Foreskin fibroblast (primary cell): ENCODE measurements at places on chromosomes 16 and 17.
A peak's percentile ranks its signal among the peaks of the same experiment; 100 is the strongest.

GRCh38 chr16:85665929-85666328, 22.8 kb downstream of the GINS2 start:
- no peak for DNase-seq

- peak; percentile 65 for DNase-seq
Observed at GRCh38 chr16:58127033-58127556, 2.1 kb downstream of the CFAP20 start.

DNA sequence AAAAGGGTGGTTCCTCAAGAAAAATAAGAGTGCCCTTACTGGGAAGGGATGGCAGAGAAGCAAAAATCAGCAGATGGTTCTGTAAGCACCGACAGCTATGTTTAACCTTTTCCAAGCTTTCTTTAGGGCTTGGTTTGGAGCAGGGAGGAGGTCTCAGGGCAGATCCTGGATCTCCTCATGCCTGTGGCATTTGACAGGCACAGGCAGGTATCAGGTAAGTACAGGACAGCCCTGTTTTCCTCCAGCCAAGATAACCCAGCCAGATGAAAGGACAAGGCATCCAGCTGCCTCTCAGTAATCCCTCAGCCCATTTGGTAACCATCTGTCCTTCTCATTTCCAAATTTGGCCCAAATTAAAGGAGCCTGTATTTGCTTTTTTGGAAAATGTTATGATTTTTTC, 141.5 kb downstream of the TOX3 start:
- no peak for DNase-seq

- DNase-seq: no peak
Observed at GRCh38 chr17:11969565-11969964, 27.7 kb downstream of the ZNF18 start.

DNA sequence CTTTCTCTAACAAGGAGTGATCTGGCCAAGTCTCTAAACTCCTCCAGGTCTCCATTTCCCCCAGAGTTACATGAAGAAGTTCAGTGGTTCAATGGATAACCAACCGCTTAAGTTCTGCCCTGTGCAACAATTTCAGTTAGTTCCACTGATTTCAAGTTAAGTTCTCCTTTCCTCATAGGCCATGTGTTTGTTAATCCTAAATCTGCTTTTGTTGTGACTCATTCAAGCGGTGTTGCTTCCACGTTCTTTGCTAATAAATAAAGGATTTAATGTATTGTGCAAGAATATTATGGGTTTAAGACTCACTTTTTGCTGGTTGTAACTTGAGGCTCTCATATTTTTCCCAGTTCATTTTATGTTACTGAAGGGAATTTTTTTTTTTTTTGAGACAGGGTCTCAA, 36.3 kb downstream of the GNA13 start:
- DNase-seq: peak; percentile 65

DNA sequence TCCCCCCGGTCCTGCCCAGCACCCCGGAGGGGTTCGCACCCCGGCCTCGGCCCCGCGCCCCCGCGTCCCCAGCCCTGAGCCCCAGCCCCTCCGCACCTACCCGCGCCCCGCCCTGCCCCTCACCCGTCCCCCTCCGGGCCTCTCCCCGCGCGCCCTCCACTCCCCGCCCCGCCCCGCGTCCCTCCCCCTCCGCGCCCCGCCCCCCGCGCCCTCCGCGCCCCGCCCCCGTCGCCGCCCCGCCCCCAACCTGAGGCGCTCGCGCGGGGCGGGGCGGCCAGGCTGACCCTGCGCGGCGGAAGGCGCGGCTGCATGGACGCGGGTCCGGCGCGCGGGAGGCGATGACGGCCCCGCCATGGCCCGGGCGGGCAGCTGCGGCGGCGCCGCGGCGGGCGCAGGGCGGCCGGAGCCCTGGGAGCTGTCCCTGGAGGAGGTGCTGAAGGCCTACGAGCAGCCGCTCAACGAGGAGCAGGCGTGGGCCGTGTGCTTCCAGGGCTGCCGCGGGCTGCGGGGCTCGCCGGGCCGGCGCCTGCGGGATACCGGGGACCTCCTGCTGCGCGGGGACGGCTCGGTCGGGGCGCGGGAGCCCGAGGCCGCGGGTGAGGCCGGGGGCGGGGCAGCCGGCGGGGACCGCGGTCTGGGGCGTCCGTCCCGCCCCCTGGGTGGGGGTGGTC, at the start of gene SPIRE2:
SPIRE2 (plus strand) TSS at position 277 of the 671 bp plus-strand sequence; CDS start at position 353, 76 bp downstream.
- peak; percentile 88 for DNase-seq

GRCh38 chr17:57078274-57078673, 6.8 kb upstream of the AKAP1 start:
- no peak for DNase-seq

- no peak for DNase-seq
Observed at GRCh38 chr16:51545951-51546350, 394.9 kb upstream of the SALL1 start.

GRCh38 chr16:55499951-55500529, 8.8 kb upstream of the LPCAT2 start:
- DNase-seq: peak; percentile 97

DNA sequence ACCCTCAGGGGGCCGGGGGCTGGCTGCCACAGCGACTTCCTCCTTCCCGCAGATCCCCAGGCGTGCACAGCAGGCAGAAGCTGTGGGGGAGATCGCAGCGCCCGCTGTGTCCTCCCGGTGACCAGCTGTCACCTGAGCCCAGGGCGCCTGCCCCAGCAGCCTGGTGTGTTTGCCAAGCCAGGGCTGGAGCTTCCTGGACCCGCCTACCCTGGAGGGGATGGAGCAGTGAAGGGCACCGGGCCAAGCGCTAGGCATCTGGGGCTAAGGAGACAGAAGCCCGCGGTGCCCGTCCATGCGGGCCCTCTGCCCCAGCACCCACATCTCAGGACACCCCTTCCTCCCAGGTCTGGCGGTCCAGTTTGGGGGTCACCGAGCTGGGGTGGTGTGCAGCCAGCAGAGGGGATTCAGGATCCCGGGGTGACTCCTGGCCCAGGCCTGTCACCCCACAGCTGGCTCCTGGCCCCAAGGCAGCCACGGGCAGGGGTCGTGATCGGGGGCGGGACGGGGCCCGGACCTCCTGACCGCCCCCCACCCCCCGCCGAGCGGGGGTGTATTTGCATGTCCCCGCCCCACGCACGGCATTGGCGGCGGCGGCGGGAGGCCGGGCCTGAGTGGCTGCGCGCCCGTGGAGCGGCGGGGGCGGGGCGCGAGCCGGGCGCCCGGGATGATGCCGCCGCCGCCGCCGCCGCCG, at the start of gene RAB26:
RAB26 (plus strand) TSS at position 645 of the 691 bp plus-strand sequence. CDS start 159 bp downstream, outside the sequence.
- peak; percentile 50 for DNase-seq

DNA sequence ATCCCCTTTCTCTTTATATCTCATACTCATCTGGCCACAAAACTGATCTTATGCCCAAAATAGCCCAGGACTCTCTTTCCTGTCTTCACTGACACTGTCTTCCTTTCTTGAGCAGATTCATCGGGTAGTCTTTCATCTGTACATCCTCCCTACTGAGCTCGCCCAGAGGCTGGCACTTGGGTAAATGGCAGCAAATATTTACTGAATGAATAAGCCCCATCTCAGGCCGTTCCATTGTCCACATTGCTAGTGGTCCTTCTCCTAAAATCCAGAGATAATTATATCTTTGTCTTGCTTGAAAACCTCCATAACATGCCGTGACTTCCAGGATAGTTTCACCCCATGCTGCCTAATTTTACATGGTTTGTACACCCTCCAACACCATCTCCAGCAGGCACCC, 158.1 kb upstream of the SDK2 start:
- DNase-seq: no peak

DNA sequence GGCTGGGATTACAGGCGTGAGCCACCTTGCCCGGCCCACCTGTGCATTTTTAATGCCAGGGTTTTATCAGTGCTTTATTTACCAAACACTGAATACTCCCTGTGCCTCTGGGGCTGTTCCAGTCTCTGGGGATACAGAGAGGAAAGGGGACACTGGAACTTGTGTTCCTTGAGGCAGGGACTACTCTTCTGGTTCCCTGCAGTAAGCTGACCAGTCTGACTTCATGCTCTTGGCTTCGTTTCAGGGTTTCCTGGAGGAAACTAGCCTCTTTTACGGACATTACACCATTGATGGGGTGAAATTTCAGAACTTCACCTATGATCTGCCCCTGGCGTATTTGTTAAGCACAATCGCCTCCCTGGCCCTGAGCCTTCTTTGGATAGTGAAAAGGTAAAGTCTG, 37.4 kb upstream of the COQ7 start:
- no peak for DNase-seq

- DNase-seq: no peak
Observed at GRCh38 chr17:69912805-69913204, 162.2 kb upstream of the KCNJ16 start.

- DNase-seq: no peak
Observed at GRCh38 chr17:75684924-75685323, 17.8 kb downstream of the SAP30BP start.

DNA sequence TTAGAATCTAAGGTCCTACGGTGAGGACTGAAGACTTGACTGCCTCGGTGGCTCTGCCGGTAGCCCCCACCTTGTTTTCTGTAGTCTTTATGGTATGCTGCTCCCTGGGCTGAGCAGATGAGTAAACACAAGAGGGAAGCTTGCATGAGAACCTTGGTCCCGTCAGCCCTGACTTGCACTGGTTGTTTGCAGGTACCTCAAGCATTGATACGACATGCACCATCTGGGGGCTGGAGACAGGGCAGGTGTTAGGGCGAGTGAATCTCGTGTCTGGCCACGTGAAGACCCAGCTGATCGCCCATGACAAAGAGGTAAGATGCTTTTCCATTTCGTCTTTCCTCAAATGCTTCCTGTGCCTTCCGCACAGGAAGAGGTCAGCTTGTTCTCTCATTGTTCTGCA, 21.1 kb upstream of the TACO1 start:
- no peak for DNase-seq
